Memory B cell (primary cell): ENCODE measurements at places on chromosomes 7 and 10.

DNA sequence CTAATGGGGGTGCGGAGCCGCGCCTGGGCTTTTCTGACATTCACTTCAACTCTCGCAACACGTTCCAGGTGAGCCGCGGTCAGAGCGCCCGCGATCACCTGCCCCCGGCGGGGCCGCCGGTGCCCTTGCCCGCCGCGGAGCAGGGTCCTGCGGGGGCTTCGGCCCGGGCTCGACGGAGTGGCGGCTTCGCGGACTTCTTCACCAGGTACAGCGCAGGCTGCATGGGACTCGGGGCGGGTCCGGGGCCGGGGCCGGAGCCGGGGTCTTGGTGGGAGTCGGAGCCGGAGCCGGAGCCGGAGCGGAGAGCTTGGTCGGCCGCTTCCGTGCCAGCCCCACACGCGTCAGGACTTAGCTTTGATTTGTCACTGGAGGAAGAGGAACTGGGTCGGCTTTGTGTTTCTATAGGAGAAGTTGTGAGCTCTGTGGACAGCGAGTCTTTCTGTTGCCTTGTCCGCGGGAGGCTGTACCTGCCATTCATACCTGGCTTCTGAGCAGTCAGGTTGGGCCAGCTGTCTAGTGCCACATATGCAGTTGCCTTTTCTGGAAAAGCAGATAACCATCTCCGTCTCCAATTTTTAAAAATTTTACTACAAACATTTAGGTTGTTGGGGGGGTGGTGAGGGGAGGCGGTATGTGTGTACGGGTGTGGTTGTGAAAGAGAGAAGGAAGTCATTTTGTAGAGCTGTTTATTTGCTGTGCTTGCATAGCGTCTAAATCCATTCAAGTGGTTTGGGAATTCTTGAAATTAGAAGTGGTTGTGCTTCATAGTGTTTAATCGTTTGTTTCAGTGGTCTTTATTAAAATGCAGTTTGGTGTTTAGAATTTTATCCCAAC lies 1.3 kb downstream of the TBC1D12 start:
- DNase-seq, result peak; percentile 70

GRCh38 chr7:14013898-14014297 lies 24.4 kb upstream of the ETV1 start:
- no peak for DNase-seq

DNA sequence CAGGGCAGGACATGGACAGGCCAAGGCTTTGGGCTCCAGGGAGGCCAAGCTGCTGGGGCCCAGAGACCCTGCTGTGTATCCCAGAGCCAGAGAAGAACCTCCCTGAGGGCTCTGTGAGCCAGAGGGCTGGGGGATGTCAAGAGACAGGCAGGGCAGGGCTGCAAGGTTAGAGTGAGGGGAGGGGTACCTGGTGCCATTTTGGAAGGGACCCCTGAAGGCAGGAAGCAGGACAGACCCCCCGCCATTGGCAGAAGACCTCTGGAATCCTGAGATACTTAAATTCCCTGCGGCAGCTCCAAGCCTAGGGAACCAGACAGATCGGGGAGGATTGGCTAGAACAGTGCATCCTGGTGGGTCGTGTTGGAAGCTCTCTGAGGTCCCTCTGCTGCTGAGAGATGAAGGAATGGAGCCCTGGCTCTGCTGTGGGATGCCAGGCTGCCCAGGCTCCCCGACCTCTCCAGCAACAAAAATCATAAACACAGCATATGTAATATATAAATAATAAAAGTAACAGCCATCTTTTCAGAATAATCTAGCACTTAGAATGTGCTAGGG lies 75.0 kb downstream of the LHPP start:
- DNase-seq, result no peak

- no peak for DNase-seq
Measured at GRCh38 chr10:36606234-36606839, 519.1 kb upstream of the ANKRD30A start.

GRCh38 chr7:156764016-156764669 lies 123.6 kb downstream of the RNF32 start:
- DNase-seq, result no peak

DNA sequence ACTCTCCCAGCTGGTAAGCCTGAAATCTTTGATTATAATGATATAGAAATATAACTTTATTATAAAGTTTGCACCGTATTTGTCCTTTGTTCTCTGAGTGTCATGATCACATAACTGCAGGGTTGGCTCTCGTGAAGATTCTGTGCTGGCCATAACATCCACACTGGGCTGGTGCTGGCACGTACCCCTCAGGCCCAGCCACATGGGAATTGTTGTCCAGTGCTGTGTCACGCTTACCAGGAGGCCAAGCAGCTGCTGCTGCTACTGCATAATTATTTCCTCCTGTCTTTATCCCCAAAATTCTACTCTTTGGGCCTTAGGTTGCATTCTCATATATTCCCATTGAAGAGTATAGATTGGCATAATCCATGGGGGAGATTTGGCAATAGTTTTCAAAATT lies 20.8 kb upstream of the UCN3 start:
- no peak for DNase-seq
